ENCODE measurements at places on chromosomes 7 and 10. TPM values are rescaled to one million over a fixed set of nuclear protein-coding genes. Genes with fewer than 3 reads are reported as not detected.

GRCh38 chr7:137026176-137026500 is 157.7 kb downstream of the CHRM2 start:
- DNase-seq, result no peak

GRCh38 chr10:3065622-3066021 is 1.7 kb upstream of the PFKP start:
- no peak for DNase-seq

DNA sequence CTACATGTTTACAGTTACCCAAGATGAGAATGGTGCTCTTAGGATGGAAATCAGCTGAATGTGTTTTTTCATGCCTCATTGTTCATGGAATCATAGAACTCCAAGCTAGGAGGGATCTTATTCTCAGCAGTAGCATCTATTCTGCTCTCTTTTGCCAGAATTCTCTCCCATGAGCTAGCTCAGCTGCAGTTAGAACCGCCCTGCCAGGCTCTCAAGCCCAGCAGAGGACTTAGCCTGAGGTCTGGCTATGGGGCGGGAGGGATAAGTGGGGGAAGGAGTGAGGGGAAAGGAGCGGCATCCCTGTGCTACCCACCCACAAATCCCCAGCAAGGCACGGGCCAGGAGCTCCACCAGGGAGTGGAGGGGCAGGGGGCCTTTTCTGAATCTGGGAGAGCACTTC is 120.7 kb upstream of the PLXNA4 start:
- DNase-seq, result no peak

DNA sequence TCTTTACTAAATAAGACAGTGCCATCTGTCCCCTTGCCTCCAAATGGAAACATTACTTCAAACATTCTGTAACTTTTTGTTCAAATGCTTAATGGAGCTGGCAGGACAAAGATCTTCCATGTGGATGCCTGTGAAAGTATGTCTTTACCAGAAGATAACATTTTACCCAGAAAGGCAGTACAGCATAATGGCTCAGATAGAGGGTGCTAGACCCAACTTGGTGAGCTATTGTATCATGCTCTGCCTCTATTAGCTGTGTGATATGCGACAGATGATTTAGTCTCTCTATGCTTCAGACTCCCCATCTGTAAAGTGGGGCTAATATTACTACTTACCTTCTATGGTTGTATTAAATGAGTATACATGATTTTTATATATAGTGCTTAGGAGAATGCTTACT is 8.8 kb upstream of the SMKR1 start:
- DNase-seq, result no peak

DNA sequence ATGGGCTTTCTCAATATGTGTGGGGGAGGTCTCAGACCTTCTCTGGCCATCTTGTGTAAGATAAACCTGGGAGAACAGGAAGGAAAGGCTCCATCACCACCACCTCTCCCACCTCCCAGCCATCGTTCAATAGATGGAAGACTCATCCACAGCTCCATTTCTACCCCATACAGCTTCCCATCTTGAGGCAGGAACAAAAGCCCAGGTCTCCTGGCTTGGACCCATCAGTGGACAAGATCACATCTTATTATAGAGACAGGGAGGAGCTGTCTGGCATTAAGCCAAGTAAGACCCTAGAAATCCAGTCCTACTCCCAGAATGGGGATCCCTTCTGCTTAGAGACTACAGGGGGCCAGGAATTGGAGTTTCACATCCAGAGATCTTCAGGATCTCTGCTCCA is 150.3 kb downstream of the GFRA1 start:
- DNase-seq, result no peak

Gene FAM25A
- total RNA-seq, result not detected
